ENCODE measurements at places on chromosomes 3 and 15.

- DNase-seq, result no peak
Measured at GRCh38 chr15:70617911-70618287, 145.5 kb downstream of the UACA start.

- DNase-seq, result no peak
Measured at GRCh38 chr3:35645189-35645588, 5.9 kb downstream of the ARPP21 start.

- DNase-seq, result no peak
Measured at GRCh38 chr3:80142714-80143113, 374.9 kb upstream of the ROBO1 start.

DNA sequence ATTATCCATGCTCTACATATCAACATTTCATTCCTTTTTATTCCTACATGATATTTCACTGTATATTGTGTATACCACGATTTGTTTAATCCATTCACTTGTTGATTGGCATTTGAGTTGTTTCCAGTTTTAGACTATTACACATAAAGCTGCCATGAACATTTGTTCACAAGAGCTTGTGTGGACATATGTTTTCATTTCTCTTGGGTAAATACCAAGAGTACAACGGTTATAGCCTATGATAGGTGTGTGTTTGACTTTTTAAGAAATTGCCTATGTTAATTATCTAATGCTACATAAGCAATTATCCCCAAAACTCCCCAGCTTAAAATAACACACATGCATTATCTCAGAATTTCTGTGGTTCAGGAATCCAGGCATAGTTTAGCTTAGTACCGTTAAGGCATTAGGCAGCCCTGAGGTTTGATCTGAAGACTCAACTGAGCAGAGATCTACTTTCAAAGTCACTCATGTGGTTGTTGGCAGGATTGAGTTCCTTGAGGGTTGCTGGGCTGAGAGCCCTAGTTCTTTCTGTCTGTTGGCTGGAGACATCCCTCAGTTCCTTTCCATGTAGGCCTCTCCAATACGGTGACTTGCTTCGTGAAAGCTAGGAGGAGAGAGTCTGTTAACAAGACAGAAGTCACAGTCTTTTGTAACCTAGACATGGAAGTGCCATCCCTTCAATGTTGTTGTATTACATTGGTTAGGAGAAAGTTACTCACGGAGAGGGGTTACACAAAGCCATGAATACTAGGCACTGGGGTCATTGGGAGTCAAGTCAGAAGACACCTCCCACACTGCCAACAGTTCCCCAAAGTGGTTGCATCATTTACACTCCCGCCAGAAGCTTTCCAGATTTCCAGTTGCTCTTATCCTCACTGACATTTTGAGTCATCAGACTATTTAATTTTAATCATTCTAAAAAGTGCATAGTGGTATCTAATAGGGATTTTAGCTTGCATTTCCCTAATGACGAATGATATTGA lies 21.0 kb upstream of the PCSK6 start:
- no peak for DNase-seq

DNA sequence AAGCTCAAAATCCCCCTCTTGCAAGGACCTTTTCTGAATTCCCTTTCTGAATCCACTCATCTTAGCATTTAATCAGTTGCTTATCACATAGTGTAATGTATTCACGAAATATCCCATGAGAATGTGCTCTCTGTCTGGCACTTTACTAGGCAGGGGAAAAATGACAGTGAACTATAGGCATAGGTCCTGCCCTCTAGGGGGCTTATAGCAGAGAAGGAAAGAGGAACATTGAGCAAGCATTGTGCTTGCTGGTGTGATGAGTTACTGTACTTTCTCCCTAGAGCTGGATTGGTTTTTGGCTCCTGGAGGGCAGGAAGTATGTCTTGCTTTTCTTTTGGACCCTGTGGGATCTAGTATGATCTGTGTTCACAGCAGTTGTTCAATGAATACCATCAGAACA lies 26.5 kb downstream of the DUOX2 start:
- DNase-seq, result no peak

- DNase-seq, result no peak
Measured at GRCh38 chr3:38609386-38610111, 39.9 kb downstream of the SCN5A start.

DNA sequence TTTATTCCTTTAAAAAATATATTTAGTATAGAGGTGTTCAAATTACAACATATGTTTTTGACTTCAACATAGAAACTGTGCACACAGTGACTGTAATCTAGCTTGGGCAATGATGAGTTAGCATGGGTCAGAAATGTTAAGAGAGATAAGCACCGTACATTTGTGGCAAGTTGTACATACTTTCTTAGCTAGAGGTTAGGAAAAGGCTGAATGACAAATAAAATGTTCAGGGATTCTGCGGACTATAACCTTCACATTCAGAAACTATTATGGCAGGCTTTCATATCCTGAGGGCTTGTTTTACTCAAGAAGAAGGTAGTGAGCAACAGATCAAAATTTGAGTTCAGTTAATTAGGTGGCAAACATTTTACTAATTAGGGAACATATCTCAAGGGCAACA lies 379.7 kb upstream of the EPHA6 start:
- DNase-seq, result no peak

GRCh38 chr15:95284492-95284891 lies 1046.0 kb upstream of the NR2F2 start:
- DNase-seq, result no peak

GRCh38 chr15:83436513-83437158 lies 10.5 kb upstream of the SH3GL3 start:
- DNase-seq, result no peak

- no peak for DNase-seq
Measured at GRCh38 chr15:37618353-37618752, 316.1 kb upstream of the TMCO5A start.

DNA sequence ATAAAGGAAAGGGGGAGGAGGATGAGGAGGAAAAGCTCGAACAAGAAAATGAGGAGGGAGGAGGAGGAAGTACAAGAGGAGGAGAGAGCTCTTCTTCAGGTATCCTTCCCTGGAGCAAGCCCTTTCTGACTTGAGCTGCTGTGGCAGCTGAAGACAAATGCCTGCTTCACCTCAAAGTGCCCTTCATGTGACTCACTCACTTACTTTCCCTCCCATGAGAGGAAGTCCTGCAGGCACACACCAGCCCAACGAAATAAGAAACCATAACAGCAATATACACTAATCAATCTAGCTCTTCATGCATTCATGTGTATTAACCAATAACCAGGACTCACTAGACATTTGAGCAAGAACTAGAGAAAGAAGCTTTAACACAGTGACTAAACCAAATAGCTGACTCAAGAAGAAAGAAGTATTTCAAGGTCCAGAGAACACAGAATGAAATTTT lies 251.9 kb downstream of the IGSF11 start:
- DNase-seq, result no peak

- no peak for DNase-seq
Measured at GRCh38 chr15:62618846-62619504, 423.6 kb upstream of the TPM1 start.

GRCh38 chr3:126293370-126294082 lies 63.7 kb downstream of the KLF15 start:
- DNase-seq, result no peak

- DNase-seq, result no peak
Measured at GRCh38 chr15:91488452-91488851, 365.1 kb upstream of the SLCO3A1 start.

DNA sequence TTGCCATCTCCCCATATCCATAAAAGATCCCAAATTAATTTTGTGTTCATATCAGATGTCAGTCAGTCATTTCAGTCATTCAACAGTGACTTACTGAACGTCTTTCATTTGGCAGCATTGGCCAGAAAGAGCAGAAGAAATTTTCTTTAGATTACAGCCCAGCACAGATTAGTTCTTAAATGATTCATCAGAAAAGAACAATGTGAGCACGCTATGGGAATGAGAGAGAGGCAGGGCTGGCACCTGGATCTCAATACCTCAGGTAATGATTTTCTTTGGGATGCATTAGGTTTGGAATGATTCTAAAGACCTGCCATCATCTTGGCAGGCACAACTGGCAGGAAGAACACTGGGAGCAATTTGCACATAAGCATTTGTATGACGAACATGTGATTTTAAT lies 41.6 kb downstream of the FBN1 start:
- no peak for DNase-seq

DNA sequence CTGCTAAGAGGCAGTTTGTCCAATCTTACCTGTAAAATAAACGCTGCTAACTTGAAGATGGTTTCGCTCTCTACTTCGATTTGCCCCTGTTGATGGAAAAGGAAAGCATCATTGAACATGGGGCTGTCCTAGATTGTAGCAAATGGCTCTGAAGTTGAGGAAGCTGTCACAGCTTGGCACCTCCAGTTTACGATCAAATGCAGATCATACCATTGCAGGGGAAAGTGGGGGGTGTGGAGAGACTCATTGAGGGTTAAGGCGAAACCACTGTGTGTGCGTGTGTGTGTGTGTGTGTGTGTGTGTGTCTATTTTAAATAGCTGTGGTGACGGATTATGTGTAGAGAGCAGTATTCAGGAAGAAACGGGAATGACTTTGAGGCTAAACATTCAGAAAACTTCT lies 127.6 kb upstream of the LMOD3 start:
- no peak for DNase-seq

DNA sequence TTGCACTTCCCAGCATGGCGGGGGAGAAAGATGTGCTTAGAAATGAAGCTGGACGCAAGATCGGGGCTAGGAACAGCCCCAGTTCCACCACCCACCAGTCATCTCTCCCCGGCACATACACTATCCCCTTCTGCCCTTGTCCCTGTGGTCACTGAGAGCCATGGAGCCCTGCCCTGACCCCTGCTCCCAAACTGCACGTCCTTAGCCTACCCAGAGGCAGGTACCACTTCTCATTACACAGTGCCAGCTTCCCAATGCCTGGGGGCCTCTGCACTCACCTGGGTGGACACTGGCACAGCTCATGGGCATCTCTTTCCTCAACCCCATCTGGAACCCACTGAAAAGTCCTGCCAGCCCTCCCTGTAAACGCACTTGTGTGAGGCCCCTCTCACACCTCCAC lies 139.3 kb upstream of the PRR20G start:
- DNase-seq, result no peak

GRCh38 chr3:132694991-132695390 lies 27.2 kb downstream of the NPHP3 start:
- no peak for DNase-seq

- DNase-seq, result no peak
Measured at GRCh38 chr15:80415358-80415670, 11.1 kb downstream of the ARNT2 start.

DNA sequence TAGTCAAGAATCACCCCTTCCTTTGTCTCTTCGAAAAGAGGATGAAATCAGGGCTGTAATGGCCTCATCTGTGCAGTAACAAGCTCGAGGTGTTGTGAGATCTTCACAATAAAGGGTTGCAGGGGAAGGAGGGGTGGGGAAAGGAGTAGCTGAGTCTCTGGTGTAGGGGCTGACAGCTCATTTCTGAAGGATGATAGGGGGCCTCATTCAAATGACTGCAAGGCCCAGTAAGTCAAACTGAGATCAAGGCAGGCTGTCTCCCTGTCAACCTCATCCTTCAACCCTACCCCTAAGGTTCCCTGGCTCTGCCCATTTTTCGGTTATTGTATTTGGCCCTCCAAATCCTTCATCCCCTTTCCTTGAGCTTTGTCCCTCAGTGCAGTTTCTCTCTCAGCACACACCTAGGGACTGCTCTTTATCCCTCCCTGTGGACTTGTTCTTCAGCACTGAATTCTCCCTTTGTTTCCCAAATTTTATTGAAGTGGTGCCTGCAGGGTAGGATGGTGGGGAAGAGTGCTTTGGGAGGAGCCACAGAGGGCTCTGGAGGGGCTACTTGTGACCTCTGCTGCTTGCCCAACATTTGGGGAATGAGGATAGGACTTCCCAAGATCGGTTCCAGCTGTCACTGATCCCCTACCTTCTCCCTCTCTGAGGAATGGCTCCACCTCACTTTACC lies 38.1 kb downstream of the ZNF589 start:
- no peak for DNase-seq

- DNase-seq, result no peak
Measured at GRCh38 chr15:25251700-25252390, 187.0 kb downstream of the UBE3A start.

DNA sequence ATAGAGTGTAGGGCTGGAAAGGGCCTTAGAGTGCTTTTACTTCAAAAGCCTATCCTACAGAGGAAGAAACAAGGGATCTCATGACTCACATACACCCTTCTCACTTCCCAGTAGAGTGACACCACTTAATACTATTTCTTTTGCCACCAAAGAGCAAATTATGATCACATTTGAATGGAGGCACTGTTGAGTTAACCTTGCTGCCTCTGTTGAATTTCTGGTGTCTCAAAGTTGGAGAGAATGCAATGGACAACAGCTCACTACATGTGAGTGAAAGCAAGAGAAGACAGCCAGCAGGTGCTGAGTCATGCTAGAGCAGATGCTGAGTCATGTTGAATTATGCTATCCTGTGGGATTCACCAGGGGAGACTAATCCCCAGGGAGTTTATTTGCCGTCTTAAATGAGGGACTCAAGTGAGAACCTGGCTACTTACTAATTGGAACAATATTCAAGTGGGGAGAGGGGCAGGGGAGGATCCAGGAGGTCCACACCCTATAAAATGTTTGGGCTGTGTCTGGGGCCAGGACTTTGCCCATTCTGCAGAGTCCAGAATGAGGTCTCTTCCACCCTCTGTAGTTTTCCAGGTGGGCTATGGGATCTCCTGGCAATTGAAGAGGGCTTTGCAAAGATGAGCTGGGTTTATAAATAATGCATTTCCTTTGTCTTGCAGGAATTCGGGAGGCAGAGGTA lies 35.8 kb downstream of the ST8SIA2 start:
- DNase-seq, result peak; percentile 36

GRCh38 chr3:55955891-55956477 lies 468.9 kb upstream of the WNT5A start:
- DNase-seq, result no peak

- DNase-seq, result peak; percentile 68
Measured at GRCh38 chr3:17070161-17070959, 185.6 kb downstream of the PLCL2 start.

DNA sequence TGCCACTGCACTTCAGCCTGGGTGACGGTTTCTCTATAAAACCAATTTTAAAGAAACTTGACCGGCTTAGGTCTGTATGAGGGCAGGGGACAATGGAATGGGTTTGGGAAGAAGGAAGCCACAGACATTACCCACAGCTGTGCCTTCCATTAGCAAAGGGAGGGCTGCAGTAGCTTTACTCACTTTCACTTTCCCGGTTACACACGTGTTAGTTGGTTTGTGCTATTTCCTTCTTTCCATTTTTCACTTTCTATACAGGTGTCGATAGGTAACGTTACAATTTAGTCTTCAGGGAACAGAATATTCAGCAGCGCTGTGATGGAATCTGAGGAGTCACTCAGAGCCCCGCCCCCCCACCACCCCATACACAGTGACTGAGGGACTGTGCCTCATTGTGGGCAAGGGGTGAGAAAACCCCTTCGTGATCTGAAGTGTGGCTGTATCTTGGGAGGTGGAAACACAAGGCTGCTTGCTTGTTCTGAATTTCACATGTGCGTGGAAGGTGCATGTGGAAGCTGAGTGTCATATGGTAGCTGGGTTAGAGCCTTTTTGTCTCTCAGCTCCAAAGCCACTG lies 44.8 kb upstream of the RPL32 start:
- no peak for DNase-seq
